ENCODE measurements at places on chromosomes 5 and 9.

DNA sequence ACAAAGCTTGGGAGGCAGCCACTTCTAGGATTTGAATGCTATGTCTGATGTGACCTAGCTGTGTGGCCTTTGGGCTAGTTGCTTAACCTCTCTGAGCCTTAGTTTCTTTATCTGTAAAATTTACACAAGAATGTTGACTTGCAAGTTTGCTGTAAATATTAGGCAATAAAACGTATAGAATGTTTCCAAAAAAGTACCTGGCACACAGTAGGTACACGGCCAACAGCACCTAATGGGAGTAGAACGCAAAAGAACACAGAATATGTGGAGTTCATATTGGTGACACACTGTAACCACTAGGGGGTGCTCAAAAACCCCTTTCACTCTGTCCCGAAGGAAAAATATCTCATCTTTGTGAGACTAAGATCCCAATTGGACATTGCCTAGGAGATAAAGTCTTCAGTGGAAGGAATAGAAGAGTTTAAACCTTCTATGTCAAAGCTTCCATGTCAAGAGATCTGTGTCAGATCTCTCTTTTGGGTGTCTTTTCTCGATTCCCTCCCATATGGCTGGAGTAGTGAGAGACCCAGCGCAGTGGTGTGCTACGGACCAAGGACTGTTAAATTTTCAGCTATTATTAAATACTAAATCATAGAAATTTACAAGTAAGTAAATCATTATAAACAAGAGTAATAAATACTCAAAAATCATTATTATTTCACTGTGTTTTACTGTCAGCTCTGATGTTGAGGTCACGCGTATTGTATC, 145.4 kb upstream of the RAD23B start:
- no peak overlapping the region for H3K27ac ChIP-seq
- H3K4me3 ChIP-seq, result no peak overlapping the region
- H3K36me3 ChIP-seq, result no peaks in the 10 kb centered on the region
- H3K4me1 ChIP-seq, result no peaks in the 10 kb centered on the region
- no peak for DNase-seq
- no peaks in the 10 kb centered on the region for H3K27me3 ChIP-seq

GRCh38 chr5:42522783-42523182, 99.5 kb downstream of the GHR start:
- no peak for DNase-seq
- no peak overlapping the region for H3K27ac ChIP-seq
- H3K27me3 ChIP-seq, result no peaks in the 10 kb centered on the region
- no peak overlapping the region for H3K4me3 ChIP-seq

GRCh38 chr5:10355071-10355889, 1.8 kb downstream of the MARCHF6 start:
- H3K27ac ChIP-seq, result peak overlapping the region; percentile 84
- no peaks in the 10 kb centered on the region for H3K27me3 ChIP-seq
- H3K4me1 ChIP-seq, result peaks cover 11% of the 10 kb centered on the region

GRCh38 chr9:123941524-123942070, 11.7 kb upstream of the DENND1A start:
- H3K4me1 ChIP-seq, result no peaks in the 10 kb centered on the region
- no peak overlapping the region for H3K27ac ChIP-seq
- H3K36me3 ChIP-seq, result no peaks in the 10 kb centered on the region

- no peaks in the 10 kb centered on the region for H3K27me3 ChIP-seq
- peaks cover 24% of the 10 kb centered on the region for H3K4me1 ChIP-seq
- no peaks in the 10 kb centered on the region for H3K36me3 ChIP-seq
- no peak overlapping the region for H3K4me3 ChIP-seq
- no peak for DNase-seq
- H3K27ac ChIP-seq, result peak overlapping the region; percentile 22
These were observed 3.4 kb downstream of the CSF2 start for GRCh38 chr5:132076983-132077382.

DNA sequence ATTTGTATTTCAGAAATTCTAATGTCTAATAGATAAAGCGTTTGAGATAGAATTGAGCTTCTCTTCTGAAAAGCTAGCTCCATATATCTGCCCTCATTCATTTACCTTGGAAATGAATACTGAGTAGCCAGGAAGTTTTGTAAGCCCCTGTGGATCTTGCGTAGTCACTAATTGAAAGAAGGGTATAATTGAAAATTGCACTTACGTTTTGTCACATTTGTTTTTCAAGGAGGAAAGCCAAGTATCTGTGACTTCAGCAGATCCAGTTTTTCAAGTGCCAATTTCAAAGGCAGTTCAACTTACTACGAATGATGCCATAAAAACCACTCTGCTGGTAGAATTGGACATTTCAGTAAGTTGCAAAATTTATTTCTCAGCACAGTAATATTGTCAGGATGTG, 14.0 kb downstream of the MTRR start:
- H3K27me3 ChIP-seq, result no peaks in the 10 kb centered on the region
- no peak overlapping the region for H3K27ac ChIP-seq
- no peak overlapping the region for H3K4me3 ChIP-seq

- peaks cover 17% of the 10 kb centered on the region for H3K4me1 ChIP-seq
- H3K4me3 ChIP-seq, result no peak overlapping the region
- peaks cover 25% of the 10 kb centered on the region for H3K27me3 ChIP-seq
- DNase-seq, result no peak
These were observed 3.1 kb upstream of the AHRR start for GRCh38 chr5:318341-318897.

DNA sequence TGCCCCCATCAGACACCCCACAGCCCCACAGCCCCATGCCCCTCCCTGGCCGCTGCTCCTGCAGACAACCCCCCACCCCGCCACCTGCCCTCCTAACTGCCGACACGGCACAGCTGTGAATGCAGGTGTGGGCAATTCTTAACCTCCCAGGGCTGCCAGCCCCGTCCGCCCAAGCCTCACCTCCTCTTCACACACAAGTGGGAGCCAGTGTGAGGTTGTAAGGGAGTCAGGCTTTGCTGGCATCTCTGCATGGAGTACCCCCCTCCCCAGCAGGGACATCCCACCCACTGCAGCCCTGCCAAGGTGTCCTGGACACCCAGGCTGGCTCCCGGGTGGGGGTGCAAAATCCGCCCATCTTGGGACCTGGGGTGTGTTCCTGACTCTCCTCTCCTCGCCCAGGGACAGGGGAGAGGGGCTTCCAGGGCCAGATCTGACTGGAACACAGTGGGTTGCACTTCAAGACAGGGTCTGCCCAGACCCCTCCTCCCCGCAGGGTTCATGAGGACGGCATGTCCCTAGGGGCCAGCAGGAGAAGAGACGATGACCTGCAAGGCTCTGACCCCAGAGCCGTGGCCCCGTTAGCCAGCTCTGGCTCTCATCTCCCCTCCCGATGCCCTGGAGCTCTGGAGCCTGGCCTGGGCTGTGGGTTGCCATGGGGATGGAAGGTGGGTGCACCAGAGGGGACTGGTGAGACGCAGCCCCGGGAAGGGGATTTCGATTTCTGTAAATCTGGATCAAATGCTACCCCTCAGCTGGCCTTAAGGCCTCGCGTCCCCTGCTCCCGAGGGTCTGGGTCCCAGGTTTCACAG, 34.4 kb downstream of the SARDH start:
- H3K4me3 ChIP-seq, result no peak overlapping the region
- H3K27me3 ChIP-seq, result no peaks in the 10 kb centered on the region
- DNase-seq, result no peak
- H3K36me3 ChIP-seq, result no peaks in the 10 kb centered on the region

DNA sequence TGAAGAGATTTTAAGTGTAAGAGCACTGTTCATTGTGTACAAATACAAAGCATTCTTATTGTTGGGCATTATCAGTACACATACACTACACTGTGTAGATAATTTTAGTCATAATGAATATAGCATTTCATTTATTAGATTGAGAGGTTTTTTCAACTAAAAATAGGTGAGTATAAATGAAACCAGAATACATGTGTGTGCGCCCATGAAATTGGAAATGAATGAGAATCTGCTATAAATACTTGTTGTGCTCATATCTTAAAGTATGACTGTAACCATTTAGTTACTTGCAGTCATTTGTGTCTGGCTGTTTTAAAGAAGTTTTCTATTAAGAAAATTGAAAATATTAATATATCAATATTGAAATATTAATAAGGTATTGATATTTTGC, 189.0 kb upstream of the MEF2C start:
- no peak overlapping the region for H3K27ac ChIP-seq
- H3K4me3 ChIP-seq, result no peak overlapping the region

DNA sequence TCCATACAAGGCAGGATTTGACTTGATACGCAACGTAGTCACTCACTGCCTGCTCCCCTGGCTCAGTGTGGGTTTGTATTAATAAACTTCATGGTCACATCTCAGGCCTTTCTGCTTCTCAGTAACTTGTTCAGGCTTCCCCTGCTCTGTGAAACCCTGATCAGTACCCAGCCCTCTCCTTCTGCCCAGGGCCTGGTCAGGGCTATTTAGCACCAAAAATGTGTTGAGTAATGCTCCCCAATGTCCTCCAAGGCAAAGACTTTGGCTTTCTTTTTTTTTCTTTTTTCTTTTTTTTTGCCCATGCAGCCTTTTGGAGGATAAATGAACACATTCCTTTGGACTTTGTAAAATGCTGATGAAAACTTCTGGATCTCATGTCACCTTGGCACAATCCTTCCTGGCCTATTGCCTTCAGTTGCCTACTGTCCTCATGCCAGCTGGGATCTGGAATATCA, 399.2 kb upstream of the KLF4 start:
- H3K4me3 ChIP-seq, result no peak overlapping the region
- H3K27me3 ChIP-seq, result no peaks in the 10 kb centered on the region
- H3K4me1 ChIP-seq, result no peaks in the 10 kb centered on the region
- no peak overlapping the region for H3K27ac ChIP-seq
- H3K36me3 ChIP-seq, result no peaks in the 10 kb centered on the region

DNA sequence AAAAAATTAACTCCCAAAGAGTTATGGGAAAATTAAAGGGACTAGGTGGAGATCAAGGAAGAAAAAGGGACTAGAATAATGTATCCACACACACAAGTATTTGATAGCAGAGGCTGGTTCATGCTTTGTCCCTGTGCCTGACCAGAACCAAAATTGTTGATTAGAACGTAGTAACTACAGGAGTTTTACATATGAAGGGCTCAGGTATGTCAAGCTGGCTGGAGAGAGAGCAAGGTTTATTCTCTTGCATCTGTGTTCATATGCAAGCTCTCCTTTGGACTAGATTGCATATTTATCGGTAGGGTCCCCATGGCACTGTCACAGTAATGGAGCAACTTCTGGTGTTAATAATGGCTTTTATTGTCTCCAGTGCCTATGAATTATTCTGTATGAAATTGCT, 239.9 kb upstream of the TRPM3 start:
- H3K36me3 ChIP-seq, result no peaks in the 10 kb centered on the region
- no peak overlapping the region for H3K4me3 ChIP-seq

GRCh38 chr5:39816156-39816845, 391.5 kb upstream of the DAB2 start:
- H3K27me3 ChIP-seq, result no peaks in the 10 kb centered on the region
- no peaks in the 10 kb centered on the region for H3K36me3 ChIP-seq
- H3K27ac ChIP-seq, result no peak overlapping the region
- no peak for DNase-seq
- H3K4me1 ChIP-seq, result no peaks in the 10 kb centered on the region

DNA sequence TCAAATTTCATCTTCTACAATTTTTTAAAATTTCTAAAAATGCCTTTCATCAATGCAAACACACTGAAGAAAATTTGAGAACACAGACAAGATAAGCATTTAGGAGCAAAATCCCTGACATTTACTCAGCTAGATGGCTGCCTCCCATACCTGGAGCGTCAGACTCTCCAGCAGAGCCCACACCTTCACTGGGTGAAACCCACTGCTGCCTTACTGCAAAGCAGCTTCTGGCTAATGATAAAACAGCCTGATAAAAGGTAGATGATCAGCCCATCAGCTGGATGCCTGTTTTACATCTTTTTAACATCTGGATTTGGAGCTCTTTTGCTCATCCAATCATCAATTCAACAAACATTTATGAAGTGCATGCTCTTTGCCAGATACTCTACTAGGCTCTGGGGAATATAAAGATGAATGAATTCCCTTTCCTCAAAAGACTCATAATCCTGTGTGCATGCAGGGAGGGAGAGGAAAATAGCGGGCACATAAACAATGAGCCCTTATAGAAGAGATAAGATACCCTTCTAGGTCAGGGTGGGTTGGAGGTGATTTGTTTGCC, 271.2 kb downstream of the SAXO1 start:
- no peak overlapping the region for H3K27ac ChIP-seq
- no peaks in the 10 kb centered on the region for H3K4me1 ChIP-seq
- no peak overlapping the region for H3K4me3 ChIP-seq
- no peak for DNase-seq
- H3K27me3 ChIP-seq, result no peaks in the 10 kb centered on the region

- no peak for DNase-seq
- no peaks in the 10 kb centered on the region for H3K27me3 ChIP-seq
- H3K4me1 ChIP-seq, result no peaks in the 10 kb centered on the region
- H3K4me3 ChIP-seq, result no peak overlapping the region
- no peaks in the 10 kb centered on the region for H3K36me3 ChIP-seq
- no peak overlapping the region for H3K27ac ChIP-seq
These were observed 25.7 kb upstream of the NR5A1 start for GRCh38 chr9:124532897-124533296.

GRCh38 chr9:68981789-68982188, 32.1 kb downstream of the PRKACG start:
- no peak for DNase-seq
- H3K4me3 ChIP-seq, result no peak overlapping the region
- H3K27ac ChIP-seq, result no peak overlapping the region
- H3K27me3 ChIP-seq, result no peaks in the 10 kb centered on the region
- no peaks in the 10 kb centered on the region for H3K36me3 ChIP-seq
- peaks cover 4% of the 10 kb centered on the region for H3K4me1 ChIP-seq

- no peaks in the 10 kb centered on the region for H3K27me3 ChIP-seq
- H3K4me3 ChIP-seq, result no peak overlapping the region
- H3K27ac ChIP-seq, result no peak overlapping the region
- DNase-seq, result no peak
- H3K4me1 ChIP-seq, result no peaks in the 10 kb centered on the region
These were observed 142.7 kb downstream of the SGCD start for GRCh38 chr5:156469636-156470035.

DNA sequence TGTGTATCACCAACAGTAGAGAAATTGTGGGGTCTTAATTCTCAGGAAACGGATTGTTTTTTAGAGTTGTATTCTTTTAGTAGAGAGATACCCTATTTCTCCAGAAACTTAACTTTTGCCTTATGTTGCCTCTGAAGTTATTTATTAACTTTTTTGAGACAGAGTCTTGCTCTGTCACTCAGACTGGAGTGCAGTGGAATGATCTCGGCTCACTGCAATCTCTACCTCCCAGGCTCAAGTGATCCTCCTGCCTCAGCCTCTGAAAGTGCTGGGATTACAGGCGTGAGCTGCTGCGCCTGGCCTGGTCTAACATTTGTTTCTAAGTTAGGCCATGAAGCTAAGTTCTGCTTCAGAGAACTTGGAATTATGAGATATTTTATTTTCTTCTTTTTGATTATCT, 75.0 kb downstream of the CFAP95 start:
- no peaks in the 10 kb centered on the region for H3K36me3 ChIP-seq
- no peaks in the 10 kb centered on the region for H3K4me1 ChIP-seq
- no peaks in the 10 kb centered on the region for H3K27me3 ChIP-seq

DNA sequence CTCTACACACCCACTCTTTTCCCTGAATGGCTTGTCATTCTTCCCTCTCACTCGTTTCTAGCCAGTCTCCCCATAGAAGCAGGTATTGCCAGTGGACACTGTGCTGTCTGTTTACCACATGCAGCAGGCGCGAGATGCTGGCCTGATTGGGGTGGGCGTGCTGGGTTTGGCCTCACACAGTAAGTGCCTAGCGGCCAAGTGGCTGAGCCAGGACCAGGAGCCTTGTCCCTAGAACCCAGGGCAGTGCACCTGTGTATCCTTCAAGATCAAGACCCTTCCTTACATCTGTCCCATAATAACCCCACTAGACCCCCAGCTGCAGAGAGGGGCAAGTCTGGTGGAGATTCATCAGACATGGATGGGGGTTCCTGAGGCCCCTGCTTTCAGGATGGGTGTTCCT, 112.8 kb upstream of the IRX4 start:
- no peak overlapping the region for H3K4me3 ChIP-seq
- H3K4me1 ChIP-seq, result no peaks in the 10 kb centered on the region
- H3K27me3 ChIP-seq, result no peaks in the 10 kb centered on the region
